ENCODE measurements at places on chromosomes 11 and 22. TPM values are rescaled to one million over a fixed set of nuclear protein-coding genes. Genes with fewer than 3 reads are reported as not detected.

DEUP1 gene
- not detected for total RNA-seq

LMO2 gene
- 47.6 TPM for total RNA-seq

TTC36 gene
- total RNA-seq: 0.76 TPM

ZC3H12C gene
- 10.5 TPM for total RNA-seq

TBX10 gene
- total RNA-seq: not detected

C11orf91 gene
- not detected for total RNA-seq

TANGO2 gene
- total RNA-seq: 40.1 TPM

APLNR gene
- total RNA-seq: 0.90 TPM

HORMAD2 gene
- total RNA-seq: not detected

CASP5 gene
- total RNA-seq: not detected

MS4A4A gene
- not detected for total RNA-seq

TMEM86A gene
- 1.9 TPM for total RNA-seq

EWSR1 gene
- total RNA-seq: 156 TPM

RAG2 gene
- total RNA-seq: not detected

MRGPRE gene
- total RNA-seq: not detected

SSTR3 gene
- total RNA-seq: not detected

ISX gene
- not detected for total RNA-seq

GRK3 gene
- 0.25 TPM for total RNA-seq

CABP4 gene
- total RNA-seq: 0.89 TPM

ZFP91 gene
- 35.2 TPM for total RNA-seq

SYT8 gene
- total RNA-seq: under 0.01 TPM

KRTAP5-1 gene
- total RNA-seq: not detected

NPAS4 gene
- total RNA-seq: not detected

SAA4 gene
- total RNA-seq: not detected

OR52N4 gene
- not detected for total RNA-seq

All from dermis microvascular lymphatic vessel endothelial cell (primary cell).